ENCODE measurements at places on chromosomes 12 and 14.

GRCh38 chr14:58089612-58090011 is 62.4 kb downstream of the ARMH4 start:
- DNase-seq: no peak

GRCh38 chr14:64549791-64550620 is at the start of gene PPP1R36:
Gene PPP1R36, plus strand, starts transcription at chr14:64549961. Its CDS starts 37 bp downstream, at chr14:64549998.
- DNase-seq: peak; percentile 35

GRCh38 chr12:68609998-68610369 is 715 bp upstream of the RAP1B start:
- DNase-seq: no peak

GRCh38 chr14:20624495-20625070 is 16.9 kb downstream of the OR6S1 start:
- DNase-seq: peak; percentile 56

DNA sequence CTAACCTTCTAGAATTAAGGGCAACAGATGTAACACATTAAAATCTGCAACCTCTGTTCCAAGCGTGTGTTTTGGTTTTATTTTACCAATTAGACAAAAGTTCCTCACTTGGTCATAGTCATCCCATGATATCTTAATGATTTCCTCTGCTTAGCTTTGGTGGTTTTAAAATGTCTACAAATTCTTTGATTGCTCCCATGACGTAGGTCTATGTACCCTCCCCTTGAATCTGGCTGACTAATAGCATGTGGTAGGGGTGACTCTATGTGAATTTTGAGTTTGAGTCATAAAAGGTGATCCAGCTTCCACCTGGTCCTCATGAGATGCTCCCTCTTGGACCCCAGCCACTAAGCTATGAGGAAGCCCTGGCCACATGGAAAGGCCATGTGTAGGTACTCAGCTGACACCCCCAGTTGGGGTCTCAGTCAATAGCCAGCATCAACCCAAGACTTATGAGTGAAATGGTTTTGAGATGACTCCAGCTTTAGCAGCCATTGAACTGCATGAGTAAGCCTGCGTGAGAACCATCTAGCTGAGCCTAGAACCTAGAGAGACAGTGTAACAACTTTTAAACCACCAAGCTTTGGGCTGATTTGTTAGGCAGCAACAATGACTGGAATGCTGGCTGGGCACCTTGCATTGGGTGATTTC is 247.1 kb downstream of the MSRB3 start:
- no peak for DNase-seq

GRCh38 chr14:102954081-102954789 is 31.8 kb downstream of the AMN start:
- no peak for DNase-seq

DNA sequence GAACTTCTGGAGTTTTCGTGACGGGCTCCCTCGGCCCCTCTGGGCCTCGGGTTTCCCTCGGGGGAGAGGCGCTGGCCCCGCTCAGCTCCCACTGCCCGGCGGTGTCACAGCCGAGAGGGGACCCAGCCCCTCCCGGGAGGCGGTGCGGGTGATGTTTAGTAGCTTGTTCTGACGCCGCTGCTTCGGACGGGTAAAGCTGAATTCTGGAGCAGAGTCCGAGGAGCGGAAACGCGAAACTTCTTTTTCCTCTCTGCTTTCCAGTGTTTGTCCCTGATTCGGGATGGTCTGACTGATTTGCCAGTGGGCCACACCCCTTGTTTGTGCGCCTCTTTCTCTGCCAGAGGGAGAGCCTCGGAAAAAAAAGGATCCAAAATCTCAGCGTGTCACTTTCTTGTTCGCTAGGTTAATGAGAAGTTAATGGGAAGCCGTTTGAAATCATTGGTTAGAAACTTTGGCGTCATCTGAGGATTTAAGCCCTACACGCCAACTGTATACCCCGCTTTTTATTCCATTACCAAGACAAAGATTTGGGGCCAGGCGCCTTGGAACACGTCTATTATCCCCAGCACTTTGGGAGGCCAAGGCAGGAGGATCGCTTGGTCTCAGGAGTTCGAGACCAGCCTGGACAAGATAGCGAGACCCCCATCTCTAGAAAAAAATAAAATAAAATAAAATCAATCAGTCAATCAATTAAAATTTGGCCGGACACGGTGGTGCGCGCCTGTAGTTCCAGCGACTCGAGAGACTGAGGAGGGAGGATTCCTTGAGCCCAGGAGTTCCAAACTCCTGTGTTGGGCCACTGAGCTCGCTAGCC is 756 bp downstream of the TULP3 start:
- DNase-seq: peak; percentile 27

DNA sequence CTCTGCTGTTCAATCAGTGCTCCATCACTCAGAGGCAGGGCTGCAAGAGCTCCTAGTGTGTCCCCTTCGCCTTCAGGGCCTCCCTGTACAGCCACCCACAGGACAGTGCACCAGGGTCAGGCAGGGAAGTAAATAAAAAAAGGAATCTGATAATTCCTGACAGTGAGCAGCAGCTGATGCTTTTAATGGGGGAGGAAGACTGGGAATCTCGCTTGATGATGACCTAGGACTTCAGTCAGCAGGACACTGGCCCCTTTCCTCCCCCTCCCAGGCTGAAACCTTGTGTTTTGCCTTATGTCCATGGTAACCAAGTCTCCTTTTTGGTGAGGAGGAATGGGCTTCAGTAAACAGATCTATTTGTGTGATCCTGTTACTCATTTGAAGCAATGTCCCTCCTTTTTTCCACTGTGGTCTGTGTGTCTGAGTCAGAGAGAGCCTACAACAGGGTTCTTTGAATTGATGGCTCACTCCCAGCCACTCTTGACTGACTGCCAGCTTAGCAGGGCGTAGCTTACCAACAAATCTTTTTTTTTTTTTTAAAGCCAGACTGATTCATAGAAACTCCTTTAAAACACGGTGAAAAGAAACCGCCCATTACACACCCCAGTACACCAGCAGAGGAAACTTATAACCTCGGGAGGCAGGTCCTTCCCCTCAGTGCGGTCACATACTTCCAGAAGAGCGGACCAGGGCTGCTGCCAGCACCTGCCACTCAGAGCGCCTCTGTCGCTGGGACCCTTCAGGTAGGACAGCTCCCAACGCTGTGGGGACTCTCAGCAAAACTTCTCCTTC is at the start of gene EMP1:
TSS of gene EMP1 (plus strand) at position 597 of the 792 bp plus-strand sequence. CDS start 14,785 bp downstream, outside the sequence.
- DNase-seq: peak; percentile 37

- no peak for DNase-seq
Measured at GRCh38 chr14:38873941-38874612, 229.0 kb downstream of the SEC23A start.

DNA sequence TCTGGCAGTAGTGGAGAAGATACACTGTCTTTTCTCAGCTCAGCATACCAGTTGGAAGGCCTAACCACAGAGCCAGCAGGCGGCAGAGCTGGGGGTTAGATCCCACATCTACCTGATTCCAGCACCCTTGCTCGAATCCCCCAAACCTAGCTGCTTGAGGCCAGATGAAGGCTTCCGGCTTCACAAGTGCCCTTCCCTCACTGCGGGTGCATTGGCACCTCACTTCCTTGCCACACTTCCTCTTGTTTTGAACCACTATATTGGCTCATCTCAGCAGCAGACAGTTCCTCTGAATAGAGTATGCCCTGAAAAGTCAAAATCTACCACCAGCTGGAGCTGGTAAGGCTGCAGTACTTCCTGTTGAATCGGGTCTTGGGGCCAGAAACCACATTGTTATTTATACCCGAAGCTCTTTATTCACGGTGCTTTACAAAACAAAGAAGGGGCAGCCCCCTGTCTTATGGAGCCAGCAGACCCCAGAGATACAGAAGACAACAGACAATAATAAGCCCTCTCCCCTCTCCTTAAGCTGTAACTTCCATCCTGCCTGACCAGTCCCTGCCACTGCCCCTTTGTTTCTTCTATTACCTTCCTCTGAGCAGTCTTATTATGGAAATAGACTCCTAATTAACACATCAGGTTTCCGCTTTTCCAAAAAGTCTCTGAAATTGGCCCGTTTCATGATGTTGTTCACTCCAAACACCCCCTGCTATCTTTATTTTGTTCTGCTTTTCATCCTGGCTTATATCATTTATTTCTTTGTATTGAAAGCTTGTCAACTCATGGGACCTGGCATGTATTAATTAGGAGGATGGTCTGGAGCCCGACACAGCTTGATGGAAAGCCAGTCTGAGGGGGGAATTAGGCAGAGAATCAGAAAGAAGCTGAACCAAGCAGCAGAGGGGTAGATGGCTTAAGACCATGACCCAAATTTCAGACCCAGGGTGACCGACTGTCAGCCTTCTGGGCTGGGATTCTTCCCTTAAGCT is 233.5 kb downstream of the EFCAB11 start:
- DNase-seq: peak; percentile 33
